Stimulated activated CD4-positive, alpha-beta T cell treated with anti-CD3 and anti-CD28 coated beads, Interleukin-4, amount 100 ng/mL, for 1 hour (primary cell): ENCODE measurements at places on chromosomes 12 and 14.

DNA sequence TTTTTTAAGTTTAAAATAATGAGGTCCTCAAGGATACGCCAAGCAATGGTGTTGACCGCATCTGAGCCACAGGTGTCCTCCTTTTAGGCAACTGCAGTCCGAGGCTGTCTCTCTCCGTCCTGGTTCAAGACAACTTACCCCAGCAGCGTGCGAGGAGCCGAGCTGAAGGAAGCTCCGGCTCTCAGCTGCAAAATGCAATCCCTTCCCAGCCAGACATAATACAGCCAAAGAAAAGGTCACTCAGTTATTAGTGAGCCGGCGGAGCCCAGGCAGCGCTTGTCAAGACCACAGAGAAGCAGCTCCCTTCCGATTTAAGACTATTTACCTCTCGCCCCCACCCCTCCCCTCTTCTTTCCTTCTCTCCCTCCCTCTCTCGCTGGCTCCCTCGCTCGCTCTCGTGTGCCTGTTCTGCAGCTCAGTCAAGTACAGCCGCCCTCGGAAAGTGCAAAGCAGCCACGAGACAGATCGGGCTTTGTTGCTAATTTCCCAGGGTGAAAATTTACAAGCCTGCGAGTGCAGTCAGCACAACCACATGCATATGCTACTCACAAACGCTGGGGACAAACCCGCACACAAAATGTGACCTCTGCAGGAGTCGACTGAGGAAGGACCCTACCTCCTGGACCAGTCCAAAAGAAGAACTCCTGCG, 363 bp upstream of the LMO3 start:
- DNase-seq: no peak

DNA sequence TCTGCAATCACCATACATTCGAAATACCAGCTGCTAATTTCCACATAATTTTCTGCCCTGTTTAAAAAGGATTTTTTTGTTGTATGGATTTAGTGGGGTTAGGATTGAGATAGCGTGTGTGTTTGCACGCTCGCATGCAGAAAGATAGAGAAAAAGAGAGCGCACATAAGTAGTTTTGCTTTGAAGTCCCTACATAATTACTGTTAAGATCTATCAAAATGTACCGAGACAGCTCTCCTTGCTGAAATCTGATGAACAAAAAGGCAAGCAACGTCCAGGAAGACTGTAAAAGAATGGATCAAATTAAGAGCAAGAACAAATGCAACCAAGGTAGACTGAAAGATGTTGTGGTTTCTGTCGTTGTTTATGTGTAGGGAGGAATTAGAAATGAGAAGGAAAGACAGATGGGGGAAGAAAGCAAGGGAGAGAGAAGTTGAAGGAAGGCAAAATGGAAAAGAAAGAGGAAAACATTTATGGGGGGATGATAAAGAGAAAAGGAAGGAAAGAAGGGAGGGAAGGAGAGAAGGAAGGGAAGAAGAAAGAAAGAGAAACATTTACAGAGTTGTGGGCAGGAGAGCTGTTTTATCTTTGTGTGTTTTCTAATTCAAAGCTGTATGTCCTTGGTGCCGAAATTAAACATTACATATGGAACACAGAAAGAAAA, 522.3 kb downstream of the MED13L start:
- no peak for DNase-seq

GRCh38 chr14:43651185-43651787, 855.8 kb downstream of the FSCB start:
- DNase-seq: no peak

DNA sequence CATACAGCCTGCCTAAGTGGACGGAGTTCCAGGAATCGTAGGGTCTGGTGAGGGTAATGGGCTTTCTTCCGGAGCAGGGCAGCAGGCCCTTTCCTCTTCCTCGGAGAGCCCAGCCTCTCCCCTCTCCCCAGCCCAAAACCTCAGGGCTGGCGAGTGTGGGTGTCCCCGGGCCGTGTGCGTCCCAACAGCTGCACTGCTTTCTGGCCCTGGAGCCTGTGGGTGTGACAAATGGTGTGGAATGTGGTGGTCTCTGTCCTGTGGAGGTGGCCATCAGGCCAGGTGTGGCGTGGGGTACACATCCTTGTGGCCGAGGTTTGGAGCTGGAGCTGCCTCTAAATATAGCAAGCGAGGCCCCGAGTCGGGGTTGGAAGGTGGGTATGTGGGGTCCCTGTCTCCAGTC, 8.5 kb downstream of the ORAI1 start:
- no peak for DNase-seq

DNA sequence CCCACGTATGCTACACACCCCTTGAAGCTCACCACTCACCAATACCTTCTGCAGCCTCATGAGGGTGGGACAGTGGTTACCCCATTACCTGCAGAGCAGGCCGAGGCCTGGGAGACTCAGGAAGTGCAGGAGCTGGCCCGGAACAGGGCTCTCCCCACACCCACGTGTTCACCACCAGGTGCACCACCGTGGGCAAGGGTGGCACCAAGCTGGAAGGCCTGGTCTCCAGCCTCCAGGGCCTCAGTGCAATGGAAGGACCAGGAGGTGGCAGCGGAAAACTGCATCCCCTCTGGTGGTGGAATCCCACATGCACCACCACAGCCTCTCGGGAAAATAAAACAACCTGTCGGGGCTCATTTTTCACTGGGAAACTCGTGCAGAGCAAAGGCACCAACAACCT, 36.4 kb downstream of the ITPK1 start:
- no peak for DNase-seq

DNA sequence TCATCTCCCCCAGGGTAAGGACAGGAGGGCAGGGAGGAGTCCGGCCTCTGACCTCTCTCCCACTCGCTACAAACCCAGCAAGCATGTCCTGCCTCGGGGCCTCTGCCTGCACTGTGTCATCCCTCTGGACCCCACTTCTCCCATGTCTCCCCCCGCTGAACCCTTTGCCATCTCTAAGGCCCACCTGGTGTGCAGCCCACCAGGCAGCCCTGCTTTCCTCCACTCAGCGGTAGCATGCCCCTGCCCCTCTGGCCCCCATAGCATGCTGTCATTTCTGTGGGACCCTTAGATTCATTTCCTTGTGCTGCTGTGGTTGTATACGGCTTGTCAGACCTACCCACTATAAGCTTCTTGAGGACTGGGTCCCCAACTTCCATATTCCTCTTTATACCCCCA, 17.7 kb downstream of the PAPLN start:
- DNase-seq: no peak

GRCh38 chr14:74934041-74934440, 11.0 kb upstream of the RPS6KL1 start:
- no peak for DNase-seq

DNA sequence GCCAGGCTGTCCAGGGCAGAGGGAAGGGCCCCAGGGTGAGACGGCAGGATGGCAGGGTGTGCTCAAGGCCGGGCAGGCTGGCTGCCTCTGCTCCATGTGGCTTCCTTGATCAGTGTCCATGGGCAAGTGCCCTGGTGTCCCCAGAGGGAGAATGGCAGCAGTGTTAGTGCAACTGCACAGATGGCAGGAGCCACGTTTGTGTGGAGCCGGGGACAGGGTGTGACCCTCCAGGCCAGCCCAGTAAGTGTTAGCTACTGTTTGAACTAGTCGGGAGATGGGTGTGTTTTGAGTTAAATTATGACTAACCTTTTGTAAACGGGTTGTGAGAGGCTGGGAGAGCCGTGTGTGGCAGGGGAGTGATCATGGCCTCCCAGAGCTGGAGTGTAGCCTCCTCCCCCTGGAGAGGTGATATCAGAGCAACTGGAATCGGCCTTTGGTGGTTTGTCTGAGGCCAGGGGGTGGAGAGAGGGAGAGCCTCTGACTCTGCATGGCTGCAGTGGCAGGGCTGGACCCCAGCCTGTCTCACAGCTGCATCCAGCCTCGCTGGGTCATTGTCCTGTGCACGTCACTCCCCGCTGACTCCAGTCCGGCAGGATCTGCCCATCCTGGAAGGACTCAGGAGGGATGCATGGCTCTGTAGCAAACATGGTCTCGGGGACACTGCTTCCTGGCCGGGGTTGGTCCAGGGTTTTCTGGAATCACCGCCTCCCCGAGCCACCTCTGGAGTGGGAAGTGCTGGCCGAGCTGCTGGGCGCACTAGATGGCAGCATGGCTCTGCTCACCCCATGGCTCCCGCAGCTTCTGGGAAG, 27.8 kb downstream of the AACS start:
- no peak for DNase-seq

DNA sequence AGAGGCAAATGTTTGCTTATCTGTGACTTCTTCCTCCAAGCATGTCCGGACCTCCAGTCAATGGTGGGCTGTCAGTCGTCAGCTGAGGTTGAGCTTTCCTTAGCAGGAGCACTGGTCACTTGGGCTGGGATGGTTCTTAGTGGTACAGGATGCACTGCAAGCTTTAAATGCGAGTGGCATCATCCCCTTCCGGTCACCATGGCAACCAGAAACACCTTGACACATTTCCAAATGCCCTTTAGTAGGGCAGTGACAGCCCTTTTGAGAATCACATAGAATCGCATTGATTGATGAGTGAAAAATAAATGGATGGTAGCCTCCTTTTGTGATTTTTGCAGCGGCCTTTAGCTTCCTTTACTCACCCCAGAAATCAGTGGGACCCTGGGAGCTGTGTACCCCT, 24.1 kb downstream of the NTF3 start:
- DNase-seq: no peak

GRCh38 chr12:203462-204260, 10.3 kb downstream of the SLC6A12 start:
- DNase-seq: no peak

GRCh38 chr14:29650554-29651269, 276.9 kb downstream of the PRKD1 start:
- DNase-seq: no peak

DNA sequence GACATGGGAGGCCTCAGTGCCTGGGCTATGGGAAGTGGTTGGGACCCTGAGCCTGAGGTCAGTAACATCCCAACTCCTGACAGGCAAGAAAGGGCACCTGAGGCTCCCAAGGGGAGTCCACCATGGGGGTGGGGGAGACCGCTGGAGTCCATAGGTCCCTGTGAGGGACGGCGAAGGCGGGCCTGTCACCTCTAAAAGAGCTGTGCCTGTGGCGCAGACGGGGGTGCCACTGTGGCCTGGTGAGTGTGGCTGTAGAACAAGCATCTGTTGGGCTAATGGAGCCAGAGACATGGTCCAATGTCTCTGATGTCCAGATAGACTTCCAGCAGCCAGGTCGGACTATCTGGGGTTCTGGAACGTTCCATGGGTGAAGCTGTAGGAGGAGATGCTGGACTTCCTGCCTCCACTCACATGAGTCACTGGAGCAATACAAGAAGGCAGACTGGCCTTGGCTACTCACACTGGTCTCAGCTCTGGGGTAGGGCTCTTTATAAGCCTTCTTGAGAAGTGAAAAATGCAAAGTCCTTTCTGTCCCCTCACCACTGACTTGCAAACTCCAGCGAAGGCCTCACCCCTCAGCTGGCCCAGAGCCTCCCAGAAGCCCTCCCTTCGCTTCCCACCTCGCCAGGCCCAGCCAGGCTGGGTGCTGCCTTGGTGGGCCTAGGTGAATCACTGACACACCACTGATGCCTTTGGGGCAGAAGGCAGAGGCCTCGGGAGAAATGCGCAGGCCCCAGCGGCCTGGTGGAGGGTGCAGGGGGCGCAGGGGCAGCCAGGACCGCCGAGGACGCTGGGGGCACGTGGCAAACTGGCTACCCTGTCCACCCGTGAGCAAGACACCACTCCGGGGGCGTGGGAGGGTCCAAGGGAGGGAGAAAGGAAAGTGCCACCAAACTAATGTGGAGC, 1.1 kb upstream of the TRAF3 start:
- no peak for DNase-seq

GRCh38 chr14:36817071-36817930, 155.6 kb downstream of the PAX9 start:
- no peak for DNase-seq

GRCh38 chr14:21226467-21226866, 42.8 kb downstream of the HNRNPC start:
- DNase-seq: no peak

DNA sequence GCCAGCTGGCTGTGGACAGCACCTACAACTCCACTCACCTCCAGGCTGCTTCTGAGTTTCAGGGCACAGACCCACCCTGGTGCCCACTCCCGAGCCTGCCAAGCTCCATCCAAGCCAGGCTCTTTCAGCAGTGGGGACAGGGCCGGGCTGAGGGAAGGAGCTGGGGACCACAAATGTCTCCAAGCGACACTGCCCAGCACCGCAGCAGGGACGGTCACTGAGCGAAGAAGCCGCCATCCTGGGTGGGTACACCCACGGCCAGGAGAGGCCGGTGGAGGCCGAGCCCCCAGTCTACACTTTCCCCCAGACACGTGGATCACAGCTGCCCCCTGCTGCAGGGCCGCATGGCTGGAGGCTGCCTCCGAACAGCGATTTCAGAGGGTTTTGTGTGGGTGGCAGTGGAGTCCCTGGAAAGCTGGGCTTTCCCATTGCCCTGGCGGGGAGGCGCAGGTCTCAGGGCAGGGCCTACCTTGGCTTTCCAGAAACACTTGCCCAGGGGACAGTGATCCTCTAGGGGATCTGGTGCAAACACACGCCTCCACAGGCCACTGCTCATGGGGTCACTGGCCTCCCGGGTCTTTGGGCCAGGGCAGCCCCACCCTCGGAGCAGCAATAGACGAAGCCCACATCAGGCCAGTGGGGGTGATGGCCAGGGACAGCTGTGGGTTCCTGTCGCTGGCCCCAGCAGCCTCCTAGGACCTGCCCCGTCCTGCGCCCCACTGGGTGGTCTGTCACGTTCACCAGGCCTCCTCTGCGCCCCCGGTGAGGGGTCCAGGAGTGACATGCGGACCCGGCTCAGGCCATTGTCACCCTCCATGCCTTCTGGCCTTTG, 1.2 kb upstream of the GPR132 start:
- DNase-seq: no peak

DNA sequence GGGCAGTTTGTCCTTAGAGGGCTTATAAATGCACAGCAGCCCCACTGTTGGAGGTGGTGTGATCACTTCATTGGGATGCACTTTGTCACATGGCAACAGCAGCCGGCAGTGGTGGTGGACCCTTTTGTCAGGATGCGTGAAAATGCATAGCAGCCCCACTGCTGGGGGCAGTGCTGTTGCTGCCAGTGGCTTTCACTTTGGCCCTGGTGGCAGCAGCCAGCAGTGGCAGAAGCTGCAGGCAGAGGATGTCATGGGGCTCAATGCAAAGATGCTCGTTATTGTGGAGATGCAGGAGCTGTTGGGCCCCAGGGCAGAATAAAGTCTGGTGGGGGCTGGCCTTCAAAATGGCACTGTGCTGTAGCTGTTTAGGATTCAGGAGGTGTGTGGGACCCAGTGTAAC, 173.0 kb upstream of the DAAM1 start:
- no peak for DNase-seq

DNA sequence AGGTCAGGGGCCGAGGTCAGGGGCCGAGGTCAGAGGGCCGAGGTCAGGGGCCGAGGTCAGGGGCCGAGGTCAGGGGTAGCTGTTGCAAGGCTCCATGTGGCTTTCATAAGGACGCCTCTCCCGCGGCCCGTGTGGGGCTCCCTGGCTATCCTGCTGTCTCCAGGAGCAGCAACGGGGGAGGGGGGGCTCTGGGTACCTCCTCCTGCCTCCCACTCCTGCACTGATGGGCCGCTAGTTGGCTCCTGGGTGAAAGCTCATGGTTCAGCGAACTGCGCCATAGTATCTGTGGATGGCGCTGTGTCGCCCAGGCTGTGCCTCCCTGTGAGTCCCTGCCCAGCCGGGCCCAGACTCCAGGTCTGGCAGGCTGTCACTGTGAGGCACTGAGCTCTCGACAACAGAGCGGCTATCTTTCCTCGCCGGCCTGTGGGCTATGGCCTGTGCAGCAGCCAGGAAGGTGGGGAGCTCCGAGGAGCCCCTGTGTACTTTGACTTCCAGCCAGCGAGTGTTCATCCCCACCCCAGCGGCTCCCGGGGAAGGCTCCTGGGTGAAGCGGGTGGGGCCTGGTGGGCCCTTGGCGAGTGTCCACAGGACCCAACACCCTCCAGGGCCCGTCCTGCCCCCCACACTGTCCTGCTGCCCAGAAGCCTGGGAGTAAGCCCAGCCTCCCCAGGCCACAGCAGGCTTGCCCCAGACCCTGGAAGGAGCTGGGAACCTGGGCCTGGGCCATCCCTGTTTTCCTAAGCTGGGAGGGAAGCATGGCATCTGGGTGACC, 8.1 kb downstream of the RFLNA start:
- DNase-seq: no peak
